ENCODE measurements at places on chromosomes 5 and 9. TPM values are rescaled to one million over a fixed set of nuclear protein-coding genes. Genes with fewer than 3 reads are reported as not detected.

Gene SHOC1
- not detected for total RNA-seq

Gene TAF1L
- not detected for total RNA-seq

Gene KCNV2
- not detected for total RNA-seq

Gene DCTN3
- 57.4 TPM for total RNA-seq

Gene SNCB
- 25.6 TPM for total RNA-seq

Gene IL33
- 10.3 TPM for total RNA-seq

Gene CDC25C
- total RNA-seq, result 5.1 TPM

Gene STING1
- total RNA-seq, result 6.3 TPM

Gene PDLIM4
- total RNA-seq, result 4.5 TPM

Gene BASP1
- 210 TPM for total RNA-seq

DNA sequence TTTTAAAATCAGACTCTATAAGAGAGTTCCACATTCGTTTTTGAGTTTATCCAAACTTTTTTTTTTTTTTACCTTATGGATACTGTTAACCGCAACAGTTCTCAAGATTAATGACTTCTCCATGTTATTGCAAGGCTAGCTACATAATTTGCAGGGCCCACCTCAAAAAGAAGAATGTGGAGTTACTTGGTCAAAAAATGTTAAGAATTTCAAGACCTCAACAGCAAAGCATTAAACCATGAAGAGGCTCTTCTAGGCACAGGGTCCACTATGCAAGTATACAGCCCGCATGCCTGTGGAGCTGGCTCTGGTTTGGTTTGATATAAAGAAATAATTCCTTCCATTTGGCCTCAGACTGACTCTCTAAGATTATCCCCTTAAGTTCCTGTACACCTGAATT, 133.3 kb upstream of the TLX3 start:
- no peak for DNase-seq

DNA sequence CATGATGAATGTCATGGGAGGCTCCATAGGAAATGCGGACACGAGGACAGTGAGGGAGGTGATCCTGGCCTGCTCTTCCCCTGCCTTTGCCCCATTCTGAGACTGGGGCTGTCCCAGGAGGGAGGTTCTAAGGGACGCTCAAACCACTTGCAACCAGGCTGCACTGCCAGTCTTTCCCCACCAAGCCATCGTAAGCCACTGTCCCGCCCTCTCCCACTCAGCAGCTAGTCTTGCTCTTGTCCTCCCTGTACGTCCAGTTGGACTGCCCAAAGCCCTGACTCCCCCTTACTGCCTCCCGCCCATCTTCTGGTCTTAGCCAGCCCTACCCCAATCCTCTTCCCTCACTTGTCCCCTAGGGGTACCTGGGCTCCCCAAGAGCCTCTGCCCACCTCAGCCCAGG, 115.7 kb downstream of the FSTL4 start:
- no peak for DNase-seq

DNA sequence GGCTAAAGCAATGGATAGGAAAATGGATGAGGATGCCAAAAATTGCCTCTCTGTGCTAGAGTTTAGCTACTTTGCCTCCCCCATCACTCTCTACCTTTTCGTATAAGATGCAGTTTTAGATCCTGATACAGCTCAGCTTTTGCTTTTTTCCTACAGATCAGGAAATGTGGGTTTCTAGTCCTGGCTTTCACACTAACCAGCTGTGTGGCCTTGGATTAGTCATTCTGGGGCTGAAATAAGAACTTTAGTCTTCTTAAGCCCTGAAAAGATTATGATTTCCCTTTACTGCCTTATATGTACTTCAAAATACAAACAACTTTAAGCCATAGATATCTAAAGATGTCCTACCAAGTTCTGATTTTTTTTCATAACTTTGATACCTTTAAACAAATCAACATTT, 116.4 kb downstream of the BAAT start:
- DNase-seq, result no peak

- no peak for DNase-seq
Observed at GRCh38 chr9:77099388-77099787, 77.9 kb upstream of the VPS13A start.

DNA sequence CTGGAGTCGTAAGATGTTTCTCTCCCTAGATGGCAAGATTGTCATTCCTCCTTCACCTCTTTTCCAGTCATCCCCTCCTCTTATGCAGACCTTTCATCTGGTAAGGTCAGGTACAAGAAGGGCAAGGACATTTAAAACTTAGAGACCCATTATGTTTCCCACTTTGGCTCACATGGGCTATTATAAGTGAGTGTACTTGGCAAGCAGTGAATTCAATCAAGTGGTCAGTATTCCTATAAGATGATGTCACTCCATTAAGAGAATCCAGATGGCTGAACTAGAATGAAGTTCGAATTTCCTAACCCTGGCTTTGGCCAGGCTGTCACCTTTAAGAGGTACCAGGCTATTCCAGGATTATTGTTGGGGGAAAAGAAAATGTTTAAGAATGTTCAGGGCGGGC, 32.2 kb downstream of the ZNF131 start:
- no peak for DNase-seq

- DNase-seq, result no peak
Observed at GRCh38 chr5:175840050-175840841, 31.1 kb upstream of the CPLX2 start.

GRCh38 chr5:169648725-169649310, 11.7 kb downstream of the DOCK2 start:
- no peak for DNase-seq

- DNase-seq, result no peak
Observed at GRCh38 chr9:126864771-126865170, 4.3 kb downstream of the ZBTB34 start.

DNA sequence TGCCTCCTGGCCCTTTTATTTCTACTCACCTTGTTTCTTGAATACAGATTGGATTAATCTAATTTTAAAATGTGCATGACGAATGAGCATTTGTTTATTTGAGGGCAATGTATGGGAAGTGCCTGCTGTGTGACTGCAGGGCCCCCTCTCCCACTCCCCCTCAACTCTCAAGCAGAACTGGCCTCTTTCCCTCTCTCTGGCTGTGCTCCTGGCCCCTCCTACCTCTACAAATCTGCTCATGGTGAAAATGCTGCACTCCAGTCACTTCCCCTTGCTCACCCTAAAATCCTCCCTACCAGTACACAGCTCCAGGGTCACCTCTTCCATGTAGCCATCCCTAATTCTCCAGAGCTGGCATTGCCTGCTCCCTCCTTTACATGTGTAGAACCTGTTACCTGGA, 17.2 kb upstream of the NDST1 start:
- no peak for DNase-seq

- DNase-seq, result no peak
Observed at GRCh38 chr9:31153250-31153840, 1231.1 kb upstream of the ACO1 start.

- DNase-seq, result no peak
Observed at GRCh38 chr9:107888773-107889227, 399.2 kb upstream of the KLF4 start.

DNA sequence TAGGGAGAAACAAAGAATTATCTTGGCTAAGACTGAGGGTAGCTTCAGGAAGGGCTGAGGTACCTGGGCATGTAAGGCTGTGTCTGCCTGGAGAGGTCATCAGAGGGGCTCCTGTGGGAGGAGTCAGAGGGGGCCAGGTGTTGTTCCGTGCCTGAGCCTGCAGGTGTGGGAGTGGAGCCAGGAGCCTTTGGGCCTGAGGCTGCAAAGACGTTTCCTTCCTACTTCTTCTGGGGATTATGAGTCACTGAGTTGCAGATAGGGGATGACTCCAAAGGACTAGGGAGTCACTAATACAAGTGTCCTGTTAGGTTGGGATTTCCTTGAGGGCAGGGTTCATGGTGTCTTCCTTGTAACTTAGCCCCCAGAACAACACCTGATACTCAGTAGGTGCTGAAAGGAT, 391.1 kb downstream of the ARHGEF28 start:
- no peak for DNase-seq

GRCh38 chr9:120733190-120733589, 18.9 kb upstream of the MEGF9 start:
- no peak for DNase-seq

All from cerebellum (tissue), 4 donors.